ENCODE measurements at places on chromosomes 4 and X. TPM values are rescaled to one million over a fixed set of nuclear protein-coding genes. Genes with fewer than 3 reads are reported as not detected.

- no peak overlapping the region for H3K4me3 ChIP-seq
- DNase-seq, result no peak
- no peaks in the 10 kb centered on the region for H3K4me1 ChIP-seq
- H3K27ac ChIP-seq, result no peak overlapping the region
Observed at GRCh38 chrX:75603833-75604232, 81.0 kb upstream of the ZDHHC15 start.

The JADE3 gene
- 8.5 TPM for total RNA-seq

- no peaks in the 10 kb centered on the region for H3K36me3 ChIP-seq
- H3K27me3 ChIP-seq, result no peaks in the 10 kb centered on the region
- H3K4me1 ChIP-seq, result no peaks in the 10 kb centered on the region
- no peak overlapping the region for H3K27ac ChIP-seq
- DNase-seq, result no peak
Observed at GRCh38 chrX:31279359-31279758, 207.5 kb upstream of the FTHL17 start.

The GAGE2A gene
- total RNA-seq, result not detected

The MAGEB17 gene
- not detected for total RNA-seq

The GAB3 gene
- total RNA-seq, result 17.4 TPM

- H3K36me3 ChIP-seq, result no peaks in the 10 kb centered on the region
- H3K27me3 ChIP-seq, result no peaks in the 10 kb centered on the region
- no peak overlapping the region for H3K4me3 ChIP-seq
- DNase-seq, result no peak
- H3K4me1 ChIP-seq, result no peaks in the 10 kb centered on the region
Observed at GRCh38 chr4:22414833-22415232, 101.0 kb downstream of the ADGRA3 start.

DNA sequence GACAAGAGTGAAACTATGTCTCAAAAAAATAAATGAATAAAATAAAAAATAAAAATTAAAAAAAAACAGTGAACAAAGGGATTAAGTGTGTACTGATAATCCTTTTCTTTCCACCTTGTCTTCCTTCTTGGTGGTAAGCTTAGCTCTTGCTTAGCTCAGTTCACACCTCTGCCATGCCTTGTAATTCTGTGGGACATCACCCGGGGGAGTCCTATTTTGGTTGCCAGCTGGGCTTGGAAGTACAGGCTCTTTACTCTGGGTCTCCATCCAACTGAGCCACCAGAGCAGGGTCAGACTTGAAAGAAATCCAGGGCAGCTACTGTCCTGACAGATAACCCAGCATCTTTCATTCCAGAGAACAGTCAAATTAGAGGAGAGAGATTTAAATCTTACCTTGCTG lies 204.2 kb upstream of the TEX13A start:
- no peaks in the 10 kb centered on the region for H3K36me3 ChIP-seq
- no peak overlapping the region for H3K27ac ChIP-seq
- no peak overlapping the region for H3K4me3 ChIP-seq
- no peaks in the 10 kb centered on the region for H3K27me3 ChIP-seq
- DNase-seq, result no peak

- H3K27ac ChIP-seq, result no peak overlapping the region
- H3K27me3 ChIP-seq, result no peaks in the 10 kb centered on the region
- no peaks in the 10 kb centered on the region for H3K4me1 ChIP-seq
- H3K36me3 ChIP-seq, result no peaks in the 10 kb centered on the region
- DNase-seq, result no peak
- no peak overlapping the region for H3K4me3 ChIP-seq
Observed at GRCh38 chrX:141214196-141214595, 28.1 kb downstream of the SPANXC start.

The NOX1 gene
- not detected for total RNA-seq

The DCLK2 gene
- 2.9 TPM for total RNA-seq

- peak overlapping the region; percentile 46 for H3K4me3 ChIP-seq
- peaks cover 26% of the 10 kb centered on the region for H3K27me3 ChIP-seq
- H3K36me3 ChIP-seq, result no peaks in the 10 kb centered on the region
- DNase-seq, result no peak
- H3K27ac ChIP-seq, result no peak overlapping the region
Observed at GRCh38 chr4:17780501-17781299, 721 bp downstream of the FAM184B start.

DNA sequence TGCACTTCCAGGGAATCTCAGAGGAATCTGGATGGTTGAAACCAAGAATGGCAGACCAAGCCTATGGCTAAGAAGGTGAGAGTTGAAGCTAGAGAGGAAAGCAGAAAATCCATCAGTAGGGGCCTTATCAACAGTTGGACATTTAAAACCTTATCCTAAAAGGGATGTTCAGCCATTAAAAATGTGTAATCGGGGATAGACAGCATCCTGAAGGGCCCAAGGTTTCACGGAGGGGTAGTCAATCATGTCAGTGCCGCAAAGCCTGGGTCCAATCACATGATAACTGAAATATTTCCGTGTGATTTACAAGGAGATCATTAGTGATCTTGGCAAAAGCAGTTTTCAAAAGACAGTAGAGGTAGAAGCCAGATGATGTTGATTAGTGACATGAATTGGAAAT lies 61.9 kb upstream of the ELOVL6 start:
- no peak overlapping the region for H3K27ac ChIP-seq
- no peaks in the 10 kb centered on the region for H3K27me3 ChIP-seq
- no peaks in the 10 kb centered on the region for H3K4me1 ChIP-seq
- no peaks in the 10 kb centered on the region for H3K36me3 ChIP-seq

DNA sequence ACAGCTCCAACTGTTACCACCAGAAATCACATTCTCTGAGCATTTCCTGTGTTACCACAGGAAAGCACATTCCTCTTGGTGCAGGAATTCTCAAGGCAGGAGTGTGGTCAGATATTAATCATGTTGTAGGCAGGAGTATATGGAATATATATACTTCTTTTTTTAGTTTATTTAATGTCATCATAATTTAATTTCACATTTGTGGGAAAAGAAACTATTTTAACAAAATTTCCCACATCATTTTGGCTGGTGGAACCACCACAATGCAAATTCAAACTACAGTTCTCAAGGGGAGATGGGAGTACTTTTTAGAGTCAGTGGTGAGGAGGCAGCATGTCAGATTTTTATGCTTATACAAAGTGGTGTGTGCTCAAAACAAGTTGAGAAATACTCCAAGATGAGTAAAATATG lies 139.0 kb downstream of the ATP10D start:
- H3K4me1 ChIP-seq, result no peaks in the 10 kb centered on the region
- H3K36me3 ChIP-seq, result no peaks in the 10 kb centered on the region
- H3K27ac ChIP-seq, result no peak overlapping the region
- no peak overlapping the region for H3K4me3 ChIP-seq

The MID2 gene
- total RNA-seq, result 20.3 TPM

- no peaks in the 10 kb centered on the region for H3K4me1 ChIP-seq
- no peaks in the 10 kb centered on the region for H3K36me3 ChIP-seq
- H3K27me3 ChIP-seq, result no peaks in the 10 kb centered on the region
- no peak overlapping the region for H3K27ac ChIP-seq
- no peak for DNase-seq
Observed at GRCh38 chrX:11446949-11447348, 153.7 kb downstream of the AMELX start.

DNA sequence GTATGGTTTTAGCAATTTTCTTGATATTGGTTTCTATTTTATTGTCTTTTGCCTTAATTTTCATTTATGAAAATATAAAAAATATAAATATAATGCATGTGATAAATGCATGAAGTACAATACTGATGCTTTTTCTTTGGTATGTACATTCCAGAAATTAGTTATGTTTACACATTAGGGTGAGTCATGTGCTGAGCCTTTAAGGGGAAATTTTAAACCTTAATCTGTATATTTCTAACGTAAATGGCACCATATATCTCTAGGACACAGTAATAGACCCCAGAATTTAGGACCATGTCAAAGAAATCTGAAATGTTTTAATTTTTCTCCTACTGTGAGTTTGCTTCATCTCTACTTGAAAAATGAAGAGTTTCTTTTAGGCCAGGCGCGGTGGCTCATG lies 117.8 kb upstream of the SPRY1 start:
- H3K36me3 ChIP-seq, result no peaks in the 10 kb centered on the region
- H3K27me3 ChIP-seq, result no peaks in the 10 kb centered on the region
- H3K4me3 ChIP-seq, result no peak overlapping the region
- H3K4me1 ChIP-seq, result no peaks in the 10 kb centered on the region

GRCh38 chrX:88940904-88941303 lies 193.9 kb downstream of the CPXCR1 start:
- H3K4me3 ChIP-seq, result no peak overlapping the region
- DNase-seq, result no peak
- H3K27me3 ChIP-seq, result no peaks in the 10 kb centered on the region

The WNK3 gene
- total RNA-seq, result 0.62 TPM

The PYURF gene
- 57.6 TPM for total RNA-seq

- no peak overlapping the region for H3K27ac ChIP-seq
- H3K36me3 ChIP-seq, result no peaks in the 10 kb centered on the region
- no peaks in the 10 kb centered on the region for H3K4me1 ChIP-seq
- DNase-seq, result no peak
Observed at GRCh38 chr4:118113220-118113619, 78.9 kb downstream of the NDST3 start.

DNA sequence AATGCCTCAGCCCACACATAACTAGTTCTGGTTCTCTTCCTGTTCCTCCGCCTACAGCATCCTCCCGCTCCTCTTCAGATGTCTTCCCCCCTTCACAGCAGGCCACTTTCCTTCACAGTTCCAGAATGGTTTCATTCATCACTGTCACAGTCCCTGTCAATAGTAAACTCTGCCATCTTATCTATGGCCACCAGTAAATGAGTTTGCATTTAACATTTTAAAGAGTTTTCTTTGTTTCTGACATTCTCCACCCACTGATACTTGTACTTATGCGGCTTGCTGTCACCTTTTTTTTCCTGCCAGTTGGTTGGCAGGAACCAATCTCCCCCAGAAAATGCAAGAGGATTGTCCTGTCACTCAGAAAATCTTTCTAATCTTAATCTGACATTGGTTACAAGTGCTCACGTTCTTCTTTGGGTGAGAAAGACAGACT lies 114.1 kb downstream of the GLUD2 start:
- H3K27me3 ChIP-seq, result no peaks in the 10 kb centered on the region
- DNase-seq, result no peak
- no peaks in the 10 kb centered on the region for H3K36me3 ChIP-seq
- H3K27ac ChIP-seq, result no peak overlapping the region
- H3K4me3 ChIP-seq, result no peak overlapping the region

The SLC25A31 gene
- total RNA-seq, result not detected

- H3K27me3 ChIP-seq, result no peaks in the 10 kb centered on the region
- DNase-seq, result no peak
- no peak overlapping the region for H3K4me3 ChIP-seq
- H3K36me3 ChIP-seq, result no peaks in the 10 kb centered on the region
- no peak overlapping the region for H3K27ac ChIP-seq
- H3K4me1 ChIP-seq, result no peaks in the 10 kb centered on the region
Observed at GRCh38 chr4:174352061-174352819, 68.5 kb downstream of the CEP44 start.

DNA sequence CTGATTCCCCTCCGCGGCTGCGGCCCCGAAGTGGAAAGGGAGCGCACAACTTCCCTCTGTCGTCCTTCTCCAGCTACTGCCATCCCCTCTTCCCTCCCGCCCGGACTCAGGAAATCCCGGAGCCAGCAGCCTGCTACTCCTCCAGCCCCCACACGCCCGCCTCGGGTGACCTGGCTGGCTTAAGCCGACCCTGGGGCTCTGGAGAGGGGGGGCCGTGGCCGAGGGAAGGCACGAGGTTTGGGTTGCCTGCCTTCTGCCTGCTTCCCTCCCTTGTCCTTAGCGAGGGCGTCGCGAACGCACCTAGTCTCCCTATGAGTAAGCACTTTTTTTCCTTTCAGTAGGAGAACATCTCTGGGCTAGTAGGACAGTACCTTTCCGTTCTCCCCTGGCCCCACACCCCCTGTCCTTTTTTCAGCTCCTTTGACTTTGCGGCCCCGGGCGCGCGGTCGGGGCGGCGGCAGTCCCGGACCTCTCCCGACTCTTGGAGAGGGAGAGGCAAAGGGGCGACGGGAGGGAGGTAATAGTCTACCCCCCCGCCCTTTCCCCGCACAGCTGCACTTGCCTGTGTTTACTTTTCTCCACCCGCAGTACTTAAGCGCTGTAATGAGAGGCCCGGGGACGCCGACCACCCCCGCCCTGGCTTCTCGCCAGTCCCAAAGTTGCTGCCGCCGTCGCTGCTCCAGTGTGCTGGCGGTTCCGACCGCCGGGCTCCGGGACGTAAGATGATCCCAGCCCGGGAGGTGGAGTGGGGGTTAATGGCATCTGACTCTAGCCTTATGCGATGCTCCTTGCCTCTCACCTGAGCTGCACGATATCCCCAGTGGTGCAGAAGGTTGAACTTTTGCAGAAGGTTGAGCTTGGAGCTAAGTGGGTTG lies 868 bp downstream of the PLS3 start:
- no peaks in the 10 kb centered on the region for H3K27me3 ChIP-seq
- H3K4me3 ChIP-seq, result peak overlapping the region; percentile 63
- DNase-seq, result peak; percentile 66
- peak overlapping the region; percentile 89 for H3K27ac ChIP-seq

GRCh38 chr4:7006411-7006810 lies 36.8 kb upstream of the TADA2B start:
- DNase-seq, result no peak
- H3K27ac ChIP-seq, result no peak overlapping the region
- H3K4me1 ChIP-seq, result no peaks in the 10 kb centered on the region
- no peak overlapping the region for H3K4me3 ChIP-seq
- peaks cover 97% of the 10 kb centered on the region for H3K36me3 ChIP-seq
- no peaks in the 10 kb centered on the region for H3K27me3 ChIP-seq

DNA sequence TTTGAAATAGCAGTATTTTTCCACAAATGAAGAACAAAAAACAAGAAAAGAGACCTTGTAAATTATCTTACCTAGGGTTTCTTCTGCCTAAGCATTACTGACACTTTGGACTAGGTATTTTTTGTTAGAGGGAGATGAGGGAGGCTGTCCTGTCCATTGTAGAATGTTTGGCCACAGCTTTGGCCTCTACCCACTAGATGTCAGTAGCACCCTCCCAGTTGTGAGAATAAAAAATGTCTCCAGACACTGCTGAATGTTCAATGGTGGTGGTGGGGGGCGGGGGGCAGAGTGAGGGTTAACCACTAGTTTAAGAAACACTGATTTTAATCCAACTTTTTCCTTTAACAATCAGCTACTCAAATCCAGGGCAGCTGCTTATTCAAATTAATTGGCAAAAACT lies 25.8 kb downstream of the OTUD4 start:
- no peaks in the 10 kb centered on the region for H3K4me1 ChIP-seq
- peaks cover 99% of the 10 kb centered on the region for H3K36me3 ChIP-seq
- no peak for DNase-seq
- no peak overlapping the region for H3K27ac ChIP-seq
- no peaks in the 10 kb centered on the region for H3K27me3 ChIP-seq

The CT45A6 gene
- not detected for total RNA-seq

GRCh38 chrX:123475068-123475724 lies 257.7 kb downstream of the THOC2 start:
- no peak for DNase-seq
- H3K4me3 ChIP-seq, result no peak overlapping the region
- no peaks in the 10 kb centered on the region for H3K4me1 ChIP-seq
- no peaks in the 10 kb centered on the region for H3K36me3 ChIP-seq
- no peaks in the 10 kb centered on the region for H3K27me3 ChIP-seq
- H3K27ac ChIP-seq, result no peak overlapping the region

GRCh38 chr4:77880784-77881183 lies 18.2 kb downstream of the MRPL1 start:
- H3K27ac ChIP-seq, result no peak overlapping the region
- H3K27me3 ChIP-seq, result no peaks in the 10 kb centered on the region
- DNase-seq, result no peak
- no peak overlapping the region for H3K4me3 ChIP-seq
- H3K36me3 ChIP-seq, result peaks cover 36% of the 10 kb centered on the region

All from lower lobe of right lung (tissue), 2 donors.